ENCODE measurements at places on chromosomes 12 and 14.

DNA sequence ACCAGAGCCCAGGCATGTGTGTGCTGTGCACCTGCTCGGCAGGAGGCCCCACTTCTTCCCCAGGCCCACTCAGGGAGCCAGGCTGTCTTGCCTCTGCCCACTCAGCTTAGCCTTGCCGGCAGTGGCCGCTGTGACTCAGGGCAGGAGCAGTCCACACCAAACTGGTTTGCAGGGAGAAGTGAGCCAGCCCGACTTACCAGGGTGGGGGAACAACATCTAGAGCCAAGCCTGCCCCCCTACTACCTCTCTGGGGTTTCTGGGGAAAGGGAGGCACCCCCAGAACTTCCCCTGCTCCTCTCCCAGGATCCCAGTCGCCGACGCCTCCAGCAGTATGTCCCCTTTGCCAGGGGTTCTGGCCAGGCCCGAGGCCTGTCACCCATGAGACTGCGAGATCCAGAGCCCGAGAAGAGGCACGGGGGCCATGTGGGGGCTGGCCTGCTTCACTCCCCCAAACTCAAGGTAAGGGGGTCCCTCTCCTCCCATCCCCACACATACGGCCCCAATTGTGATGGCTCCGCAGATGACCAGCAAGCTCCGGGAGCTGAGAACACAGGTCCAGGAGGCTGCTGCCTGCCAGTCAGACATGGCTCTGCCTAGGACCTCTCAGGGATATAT, 3.0 kb downstream of the PLEKHG6 start:
- no peak for DNase-seq

- no peak for DNase-seq
These were observed 51.7 kb upstream of the RIN3 start for GRCh38 chr14:92461891-92462290.

DNA sequence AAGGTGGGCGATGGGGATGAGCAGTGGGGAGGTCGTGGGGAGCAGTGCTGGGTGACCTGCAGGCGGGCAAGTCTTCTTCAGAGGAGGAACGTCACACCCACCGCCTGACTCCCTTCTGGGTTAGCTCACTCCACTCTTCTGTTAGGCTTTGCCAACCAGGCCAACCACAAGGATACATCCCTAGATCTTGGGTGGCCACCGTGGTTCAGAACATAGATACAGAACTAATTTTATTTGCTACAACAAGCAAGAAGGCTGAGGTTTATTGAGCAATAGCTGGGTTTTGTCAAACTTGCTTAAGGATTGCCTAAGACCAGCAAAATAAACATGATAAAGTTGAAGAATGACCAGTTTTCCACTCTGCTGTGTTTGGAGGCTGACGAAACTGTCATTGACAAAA, 109.4 kb downstream of the DACT1 start:
- DNase-seq = peak; percentile 13

DNA sequence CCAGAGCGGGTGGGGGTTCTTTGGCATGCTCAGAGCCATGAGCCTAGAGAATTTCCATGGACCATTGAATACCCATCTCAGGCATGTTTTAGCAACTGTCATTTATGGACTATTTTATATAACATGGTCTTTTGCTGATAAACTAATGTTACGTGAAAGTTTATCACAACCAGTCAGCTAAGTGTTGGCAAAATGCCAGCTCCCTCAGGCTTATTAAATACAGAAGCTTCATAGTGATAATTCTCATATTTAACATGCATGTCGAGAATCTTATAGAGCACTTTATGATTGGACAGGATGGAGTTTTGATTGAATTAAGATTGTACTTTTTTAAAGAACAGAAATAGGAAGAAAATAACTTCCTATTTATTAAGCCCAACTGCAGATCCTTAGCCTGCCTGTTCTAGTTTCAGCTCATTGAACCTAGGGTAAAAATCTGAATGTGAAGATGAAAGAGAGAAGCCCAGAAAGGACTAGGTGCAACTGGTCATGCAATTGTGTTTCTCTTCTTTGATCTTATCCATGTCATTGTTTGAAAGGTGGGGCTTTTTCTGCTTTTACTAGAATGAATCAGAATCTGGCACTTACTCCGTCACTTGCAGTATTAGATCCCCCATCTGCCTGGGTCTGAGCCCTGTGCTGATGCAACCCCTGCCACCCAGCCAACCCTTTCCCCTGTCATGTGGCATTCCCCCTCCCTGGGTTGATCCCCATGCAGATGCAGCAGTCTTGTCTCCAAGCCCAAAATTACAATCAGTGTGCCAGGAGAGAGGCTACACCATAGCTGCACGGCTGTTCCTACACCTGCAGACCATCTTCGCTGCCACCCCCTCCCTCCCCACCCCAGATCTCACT, 134.6 kb upstream of the EVL start:
- DNase-seq = peak; percentile 81

GRCh38 chr12:90905691-90906370, 49.1 kb downstream of the CCER1 start:
- no peak for DNase-seq

GRCh38 chr12:122389677-122390076, 32.8 kb downstream of the CLIP1 start:
- no peak for DNase-seq

- no peak for DNase-seq
These were observed 338.8 kb upstream of the DDHD1 start for GRCh38 chr14:53491884-53492277.

- DNase-seq = peak; percentile 15
These were observed 9.4 kb upstream of the KCNH3 start for GRCh38 chr12:49529414-49529813.

GRCh38 chr14:99737451-99737951, 53.4 kb downstream of the CYP46A1 start:
- peak; percentile 79 for DNase-seq

DNA sequence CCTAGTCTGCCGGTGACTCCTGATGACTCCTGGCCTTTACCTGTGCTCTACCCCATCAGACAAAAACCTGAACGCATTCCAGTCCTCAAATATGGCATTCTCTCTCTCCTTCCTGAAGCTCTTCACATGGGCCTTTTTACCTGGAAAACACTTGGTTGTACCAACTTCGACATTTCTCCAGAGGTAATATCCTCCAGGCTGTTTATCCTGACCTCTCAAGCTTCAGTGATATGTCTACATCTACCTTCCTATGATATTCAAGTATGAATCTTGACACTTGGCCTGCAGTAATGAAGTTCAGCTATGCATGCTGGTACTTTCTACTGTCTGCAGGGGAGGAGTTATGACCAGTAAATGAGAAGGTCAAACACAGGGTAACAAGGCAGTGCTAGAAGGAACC, 901.8 kb downstream of the VRK1 start:
- DNase-seq = no peak

DNA sequence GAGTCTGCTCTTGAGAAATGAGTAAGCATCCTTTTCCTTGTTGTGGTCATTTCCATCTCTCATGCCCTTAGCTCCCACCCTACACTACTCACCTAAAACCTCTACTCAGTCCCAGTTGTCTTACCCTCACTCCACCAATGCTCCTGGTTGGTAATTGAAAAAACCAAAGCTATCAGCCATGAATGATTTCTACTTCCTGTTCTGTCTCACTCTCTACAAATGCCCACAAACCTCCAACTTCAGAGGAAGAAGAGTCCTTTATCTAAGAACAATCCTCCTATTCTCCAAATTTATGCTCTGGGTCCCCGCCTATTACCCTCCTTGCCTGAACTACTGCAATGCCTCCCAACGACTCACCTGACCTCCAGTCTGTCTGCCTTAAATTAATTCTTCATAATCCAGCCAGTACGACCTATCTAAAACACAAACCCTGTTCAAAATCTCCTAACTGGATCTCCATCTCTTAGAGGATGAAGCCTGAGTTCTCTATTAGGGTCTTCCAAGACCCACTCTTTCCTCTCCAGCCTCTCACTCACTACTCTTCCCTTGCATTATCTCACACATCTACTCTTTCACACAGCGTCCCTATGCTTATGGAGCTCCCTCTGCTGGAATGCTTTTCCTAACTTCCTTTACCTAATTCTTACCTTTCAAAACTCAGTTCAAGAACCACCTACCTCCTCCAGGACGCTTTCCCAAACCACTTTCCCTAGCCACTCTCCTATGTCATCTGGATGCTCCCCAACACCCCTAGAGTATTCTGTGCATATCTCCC, 2.2 kb downstream of the DHRS1 start:
- DNase-seq = peak; percentile 68

- no peak for DNase-seq
These were observed 40.2 kb upstream of the CCDC196 start for GRCh38 chr14:66445936-66446335.

GRCh38 chr14:92759300-92759678, 10.9 kb upstream of the LGMN start:
- peak; percentile 57 for DNase-seq

DNA sequence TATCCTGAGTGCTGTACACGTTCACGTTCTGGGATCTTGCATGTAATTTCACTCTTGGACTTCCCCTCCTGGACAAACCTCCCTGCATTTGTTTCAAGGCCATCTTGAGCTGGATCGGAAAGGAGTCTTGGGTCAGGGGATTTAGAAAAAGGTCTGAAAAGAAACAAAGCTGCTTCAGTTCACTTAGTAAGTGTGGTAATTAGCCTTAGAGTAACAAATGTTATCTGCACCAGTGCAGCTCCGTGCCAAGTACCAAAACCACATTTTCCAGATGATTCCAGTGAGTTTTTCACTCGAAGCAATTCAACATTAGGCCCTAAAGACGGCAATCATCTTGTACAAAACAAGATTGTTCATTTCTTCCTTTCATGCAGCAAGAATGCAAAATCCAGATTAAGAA, 39.4 kb upstream of the ATXN2 start:
- peak; percentile 58 for DNase-seq

- DNase-seq = no peak
These were observed 20.6 kb downstream of the RDH12 start for GRCh38 chr14:67722293-67722692.

DNA sequence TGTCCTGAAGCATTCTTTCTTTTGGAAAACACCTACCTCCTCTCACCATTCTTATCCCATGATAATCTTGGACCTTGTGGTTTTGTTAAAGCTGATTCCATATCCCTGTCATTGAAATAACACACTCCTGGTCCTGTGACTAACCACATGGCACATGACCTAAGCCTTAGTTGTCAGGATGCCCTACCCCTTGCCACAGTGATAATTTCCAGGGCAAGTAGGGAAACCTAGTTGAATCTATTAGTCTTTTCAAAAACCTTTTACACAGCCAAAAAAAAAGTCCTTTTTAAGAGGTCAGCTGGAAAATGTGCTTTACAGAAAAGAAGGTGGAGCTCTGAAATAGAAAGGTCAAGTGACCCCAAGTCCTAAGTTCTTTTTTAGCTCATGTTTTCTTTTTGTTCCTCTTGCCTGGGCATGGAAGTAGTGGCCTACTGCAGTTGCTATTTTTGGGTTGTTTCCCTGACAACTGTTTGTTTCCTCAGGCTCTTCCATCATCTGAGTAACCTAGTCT, 608.4 kb downstream of the LRFN5 start:
- DNase-seq = no peak

GRCh38 chr14:31902002-31902401, 175.1 kb upstream of the ARHGAP5 start:
- DNase-seq = no peak

DNA sequence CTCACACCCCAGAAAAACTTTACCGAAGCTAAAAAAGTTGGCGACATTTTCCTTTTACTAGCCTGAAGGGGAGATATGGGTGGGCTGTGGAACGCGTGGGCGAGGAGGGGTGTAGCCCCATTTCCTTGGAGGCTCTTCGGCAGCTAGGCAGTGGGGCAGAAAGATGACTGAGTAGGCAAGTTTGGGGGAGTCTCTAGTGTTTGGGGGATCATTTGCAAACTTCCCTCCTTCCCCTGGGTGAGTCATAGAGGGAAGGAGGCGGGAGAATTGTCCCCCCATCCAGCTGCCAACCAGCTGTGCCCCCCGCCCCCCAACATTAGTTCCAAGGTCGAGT, 2.3 kb downstream of the GLI1 start:
- no peak for DNase-seq

DNA sequence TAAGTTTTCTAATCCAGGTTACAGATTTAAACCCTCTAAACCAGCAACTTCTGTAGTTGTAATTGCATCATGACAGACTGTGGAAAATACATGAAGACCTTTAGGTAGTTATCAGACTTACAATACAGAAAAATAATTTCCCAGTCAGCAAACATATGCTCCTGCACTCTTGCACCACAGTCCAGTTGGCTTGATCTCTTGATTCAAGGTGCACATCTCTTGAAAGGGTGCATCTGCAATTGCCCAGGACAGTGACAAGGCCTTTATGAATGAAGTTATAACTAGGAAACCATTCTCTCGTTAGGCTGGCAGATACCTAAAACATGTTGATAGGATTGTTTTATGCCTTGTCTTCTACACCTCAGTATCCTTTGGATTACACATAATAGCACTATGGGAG, 7.6 kb downstream of the PIWIL1 start:
- no peak for DNase-seq

GRCh38 chr12:30144777-30145683, 361.3 kb upstream of the TMTC1 start:
- no peak for DNase-seq

GRCh38 chr12:103314786-103315185, 181.0 kb downstream of the C12orf42 start:
- DNase-seq = no peak

- DNase-seq = no peak
These were observed 51.1 kb upstream of the KRAS start for GRCh38 chr12:25301798-25302197.

- no peak for DNase-seq
These were observed 275.2 kb upstream of the SSTR1 start for GRCh38 chr14:37932481-37932880.

DNA sequence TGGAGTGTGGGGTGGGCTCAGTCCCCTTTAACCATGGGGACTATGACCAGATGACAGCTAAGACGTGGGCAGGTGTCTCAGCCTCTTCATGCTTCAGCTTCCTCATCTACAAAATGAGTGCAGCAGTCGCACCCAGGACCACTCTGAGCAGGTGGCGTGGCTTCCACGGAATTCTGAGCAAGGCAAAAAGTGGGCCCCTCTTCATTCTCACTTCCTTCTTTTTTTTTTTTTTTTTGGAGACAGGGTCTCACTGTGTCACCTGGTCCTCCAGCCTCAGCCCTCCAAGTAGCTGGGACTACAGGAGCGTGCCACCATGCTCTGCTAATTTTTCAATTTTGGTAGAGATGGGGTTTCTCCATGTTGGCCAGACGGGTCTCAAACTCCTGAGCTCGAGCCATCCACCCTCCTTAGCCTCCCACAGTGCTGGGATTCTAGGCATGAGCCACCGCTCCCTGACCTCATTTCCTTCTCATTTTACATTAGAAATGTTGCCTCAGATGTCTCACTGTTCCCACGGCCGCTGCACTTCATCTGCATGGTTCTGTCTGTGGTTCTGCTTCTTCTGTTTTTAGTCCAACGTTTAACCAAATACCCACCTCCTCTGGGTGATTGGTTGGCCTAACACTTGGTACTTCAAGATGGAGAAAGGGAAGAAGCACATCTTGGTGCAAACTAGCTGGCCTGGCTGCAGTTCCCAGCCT, 41.3 kb upstream of the BCL7A start:
- DNase-seq = no peak

DNA sequence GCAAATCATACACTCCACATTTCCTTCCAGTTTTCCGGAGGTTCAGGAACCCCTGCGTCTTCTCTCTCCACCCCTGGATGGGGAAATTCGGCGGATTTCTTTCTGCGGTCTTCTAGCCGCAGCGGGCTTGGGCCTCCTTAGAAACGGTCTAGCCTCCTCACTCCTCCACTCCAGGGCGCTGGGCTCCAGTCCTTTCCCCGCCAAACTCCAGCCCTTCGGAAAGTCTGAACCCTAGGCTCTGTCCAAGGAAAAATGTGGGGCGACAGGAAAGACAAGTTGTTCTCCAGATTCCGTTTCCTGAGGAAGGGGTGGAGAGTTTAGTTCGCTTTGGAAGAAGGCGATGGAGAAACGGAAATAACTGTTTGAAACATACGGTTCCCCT, 1.4 kb upstream of the HOXC10 start:
- DNase-seq = no peak

Measured in hematopoietic multipotent progenitor cell treated with erythropoietin and hydrocortisone succinate and interleukin-3 and kit ligand, for 8 days (in vitro differentiated cells).